GM03348 (cell line): ENCODE measurements at places on chromosomes 7 and 10.

GRCh38 chr10:58189269-58189668 is 78.4 kb downstream of the IPMK start:
- peak; percentile 5 for DNase-seq

- no peak for DNase-seq
These were observed 30.2 kb upstream of the GIMAP8 start for GRCh38 chr7:150420242-150420641.

- DNase-seq, result no peak
These were observed 255.4 kb downstream of the ARHGAP21 start for GRCh38 chr10:24468281-24468751.

- DNase-seq, result no peak
These were observed 64.3 kb upstream of the CCDC6 start for GRCh38 chr10:59970396-59971368.

- no peak for DNase-seq
These were observed 231.6 kb downstream of the VTI1A start for GRCh38 chr10:112678581-112678980.

DNA sequence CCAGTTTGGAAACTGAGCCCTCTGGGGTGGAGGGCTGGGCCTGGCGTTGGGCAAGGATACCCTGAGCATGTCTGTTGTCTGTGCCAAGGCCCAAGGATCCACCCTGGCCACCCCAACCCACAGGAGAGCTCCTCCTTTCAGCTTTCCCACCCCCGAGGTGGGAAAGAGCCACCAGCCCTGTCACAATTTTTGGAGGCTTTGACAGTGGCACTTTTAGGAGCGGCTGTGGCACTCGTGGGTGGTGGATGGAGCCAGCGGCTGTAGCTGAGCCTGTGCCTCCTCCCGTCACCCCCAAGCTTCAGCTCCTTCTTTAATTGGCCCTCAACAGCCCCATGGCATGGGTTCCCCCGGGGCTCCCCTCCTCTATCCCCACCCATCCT is 18.2 kb upstream of the ZNF862 start:
- DNase-seq, result no peak

DNA sequence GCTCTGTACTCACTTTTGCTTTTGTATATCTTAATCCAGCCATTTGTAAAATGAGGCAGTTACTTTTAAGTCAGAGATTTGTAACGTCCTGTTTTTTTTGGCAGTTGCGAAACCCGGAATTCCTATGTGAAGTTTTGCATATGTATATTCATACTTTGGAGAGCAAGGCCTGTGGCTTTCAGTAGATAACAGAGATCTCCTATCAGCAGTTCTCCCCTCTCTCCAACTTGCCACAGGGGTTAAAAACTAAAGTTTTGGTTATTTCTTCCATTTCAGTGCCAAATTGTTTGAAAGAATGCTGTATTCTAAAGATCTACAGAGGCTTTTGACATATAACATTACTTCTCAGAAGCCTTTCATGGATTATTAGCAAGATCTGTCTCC is 102.4 kb downstream of the EXOC4 start:
- no peak for DNase-seq

- no peak for DNase-seq
These were observed 13.1 kb downstream of the PLAU start for GRCh38 chr10:73923935-73924598.

DNA sequence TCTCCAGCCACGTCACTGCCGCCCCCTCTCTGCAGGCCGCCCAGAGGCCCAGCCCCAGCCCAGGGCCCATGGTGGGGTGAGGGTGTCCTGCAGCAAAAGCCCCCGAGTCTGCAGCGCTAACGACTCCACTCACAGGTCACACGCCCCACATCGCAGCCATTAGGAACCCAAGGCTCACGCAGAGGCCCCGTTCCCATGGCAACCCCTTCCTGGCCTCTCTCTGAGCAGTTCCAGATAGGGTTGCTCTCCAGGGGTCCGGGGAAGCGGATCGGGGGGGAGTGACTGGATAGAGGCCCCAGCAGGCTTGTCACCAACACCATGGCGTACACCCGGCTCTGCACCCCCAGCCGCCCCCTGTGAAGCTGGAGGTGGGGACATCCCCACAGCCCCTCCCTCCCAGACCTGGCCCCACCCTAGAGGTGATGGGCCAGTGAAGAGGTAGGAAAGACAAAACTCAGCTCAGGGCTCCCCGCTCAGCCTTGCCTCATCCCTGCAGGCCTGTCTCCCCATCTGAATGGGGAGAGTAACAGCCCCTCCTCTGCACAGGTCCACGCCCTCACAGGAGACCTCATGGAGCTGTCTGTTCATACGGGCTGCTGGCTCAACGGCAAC is 41.2 kb downstream of the TNRC18 start:
- no peak for DNase-seq

GRCh38 chr10:75599875-75600648 is 168.6 kb downstream of the LRMDA start:
- DNase-seq, result no peak

GRCh38 chr7:73573791-73574190 is 4.6 kb downstream of the TBL2 start:
- DNase-seq, result no peak
